ENCODE measurements at places on chromosomes 5 and 9.
A peak's percentile ranks its signal among the peaks of the same experiment; 100 is the strongest.

- DNase-seq, result peak; percentile 55
Measured at GRCh38 chr9:111949919-111950318, 53.3 kb downstream of the UGCG start.

DNA sequence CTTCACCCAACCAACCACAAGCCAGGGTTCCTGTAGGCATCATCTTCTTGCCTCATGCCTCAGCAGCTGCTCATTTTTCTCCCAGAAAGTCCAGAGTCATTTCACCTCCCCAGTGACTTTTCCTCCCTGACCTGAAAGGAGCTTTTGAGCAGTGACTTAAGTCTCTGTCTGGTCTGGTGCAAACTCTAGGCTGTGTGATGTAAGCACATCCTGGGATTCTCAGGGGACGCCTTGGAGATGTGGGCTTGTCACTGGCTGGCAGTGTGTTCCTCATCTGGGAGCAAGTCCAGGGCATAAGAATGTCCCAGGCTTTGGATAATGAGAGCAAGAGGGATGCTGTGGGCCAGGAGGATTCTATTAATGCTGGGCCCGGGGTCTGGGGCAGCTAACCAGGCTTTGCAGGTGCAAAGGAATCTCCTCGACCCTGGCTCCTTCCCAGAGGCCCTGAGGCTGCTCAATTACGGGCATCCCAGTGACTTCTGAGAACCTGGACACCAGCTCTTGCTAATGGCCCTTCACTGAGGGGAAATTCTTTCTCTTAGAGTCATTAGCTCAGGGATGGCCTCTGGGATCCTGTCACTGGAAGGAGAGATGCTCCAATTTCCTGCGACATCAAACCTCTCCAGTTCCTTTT is 211.0 kb upstream of the PANK3 start:
- no peak for DNase-seq

- DNase-seq, result no peak
Measured at GRCh38 chr5:93421468-93421867, 159.6 kb downstream of the NR2F1-AS1 start.

GRCh38 chr5:113050721-113051382 is 74.3 kb downstream of the DCP2 start:
- DNase-seq, result peak; percentile 84

DNA sequence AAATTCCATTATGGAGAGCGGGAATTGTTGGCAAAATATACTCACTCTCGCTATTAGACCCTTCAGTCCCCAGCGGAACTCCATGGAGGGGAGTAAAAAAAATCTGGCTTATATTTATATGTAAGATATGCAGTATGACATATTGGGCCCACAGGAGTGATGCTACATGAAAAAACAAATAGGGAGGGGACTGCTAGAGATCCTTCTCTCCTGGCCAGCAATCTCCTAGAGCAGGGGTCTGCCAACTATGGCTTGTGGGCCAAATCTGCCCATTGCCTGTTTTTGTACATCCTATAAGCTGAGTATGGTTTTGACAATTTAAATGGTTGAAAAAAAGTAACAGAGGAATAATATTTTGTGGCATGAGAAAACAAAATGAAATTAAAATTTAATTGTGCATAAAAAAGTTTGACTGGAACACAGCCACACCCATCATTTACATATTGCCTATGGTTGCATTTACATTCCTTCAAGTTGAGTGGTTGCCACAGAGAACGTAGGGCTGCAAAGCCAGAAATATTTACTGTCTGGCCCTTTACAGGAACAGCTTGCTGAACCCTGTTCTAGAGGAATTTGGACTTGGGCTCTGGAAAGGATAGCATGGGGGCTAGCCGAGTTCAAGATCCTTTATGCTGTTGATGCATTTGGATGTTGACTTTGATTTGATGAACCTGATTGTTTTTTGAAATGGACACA is 197.3 kb upstream of the CLINT1 start:
- DNase-seq, result peak; percentile 21

- DNase-seq, result peak; percentile 15
Measured at GRCh38 chr9:71984831-71985281, 73.4 kb downstream of the C9orf85 start.

- DNase-seq, result no peak
Measured at GRCh38 chr5:150484964-150485692, 22.8 kb upstream of the NDST1 start.

DNA sequence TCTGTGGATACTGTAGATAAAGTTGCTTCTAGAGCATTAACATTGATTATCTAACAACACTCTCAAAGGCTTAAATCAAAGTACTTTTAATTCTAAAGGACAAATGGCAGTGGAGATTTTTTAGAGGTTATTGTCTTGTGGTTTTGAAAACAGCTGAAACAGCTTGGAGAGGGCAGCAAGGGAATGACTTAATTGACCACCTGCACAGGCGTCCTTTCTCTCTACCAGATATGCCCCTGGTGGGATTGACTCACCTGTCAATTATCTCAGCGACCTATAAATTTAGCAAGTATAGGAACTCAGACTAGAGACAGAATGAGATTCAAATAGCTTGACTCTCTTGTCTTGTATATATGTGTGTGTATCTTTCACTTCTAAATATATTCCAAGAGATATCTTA is 13.5 kb downstream of the ARL14EPL start:
- DNase-seq, result no peak

DNA sequence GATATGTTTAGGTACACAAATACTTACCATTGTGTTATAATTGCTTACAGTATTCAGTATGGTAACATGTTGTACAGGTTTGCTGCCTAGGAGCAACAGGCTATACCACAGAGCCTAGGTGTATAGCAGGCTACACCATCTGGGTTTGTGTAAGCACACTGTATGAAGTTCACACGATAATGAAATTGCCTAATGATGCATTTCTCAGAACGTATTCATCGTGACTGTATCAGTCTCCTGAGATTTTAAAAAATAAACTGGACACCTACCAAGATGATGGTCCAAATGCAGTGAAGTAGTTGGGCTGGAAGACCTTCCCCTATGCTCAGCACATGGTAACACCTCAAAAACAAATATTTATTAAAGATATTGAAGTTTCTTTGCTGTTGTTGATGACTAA is 103.3 kb upstream of the NFIB start:
- peak; percentile 45 for DNase-seq

GRCh38 chr5:168171901-168172759 is 119.3 kb upstream of the WWC1 start:
- no peak for DNase-seq
